ENCODE measurements at places on chromosomes 1 and 21.

DNA sequence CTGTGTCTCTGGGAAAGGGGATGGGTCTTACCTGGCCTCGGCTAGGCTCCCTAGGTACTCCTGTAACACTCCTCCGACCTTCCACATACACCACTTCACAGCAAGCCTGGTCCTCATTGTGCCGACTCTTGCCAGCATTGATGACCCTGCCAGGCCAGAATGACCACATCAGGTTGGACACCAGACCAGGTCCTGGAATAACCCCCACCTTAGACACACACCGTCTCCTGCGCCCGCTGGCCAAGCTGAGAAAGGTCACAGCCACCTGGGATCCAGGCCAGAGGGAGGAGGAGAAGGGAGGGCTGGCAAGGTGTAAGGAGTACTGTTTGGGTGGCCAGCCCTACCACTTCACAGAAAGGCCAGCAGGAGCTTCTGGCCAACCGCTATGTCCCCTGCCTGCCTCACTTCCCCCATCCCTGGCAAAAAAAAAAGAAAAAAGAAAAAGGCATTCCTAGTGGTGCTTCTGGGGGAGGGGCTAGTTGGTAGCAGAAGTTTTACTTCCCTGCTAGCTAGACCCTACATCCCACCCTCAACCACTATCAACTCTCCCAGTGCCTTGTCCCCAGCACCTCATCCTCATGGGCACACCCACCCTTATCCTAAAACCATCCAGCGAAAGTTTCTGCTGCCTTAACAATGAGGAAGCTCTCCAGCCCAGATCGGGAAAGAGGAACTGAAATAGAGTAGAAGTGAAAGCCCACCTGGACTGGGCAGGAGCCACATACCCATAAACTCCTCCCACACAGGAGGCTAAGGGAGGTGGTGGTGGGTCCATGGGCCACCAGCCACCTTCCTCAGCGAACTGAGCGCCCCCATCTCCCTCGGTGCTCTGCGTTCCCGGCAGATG, 1.4 kb downstream of the PPM1J start:
- DNase-seq, result no peak

- DNase-seq, result no peak
Measured at GRCh38 chr1:42730002-42730401, 10.0 kb downstream of the CLDN19 start.

DNA sequence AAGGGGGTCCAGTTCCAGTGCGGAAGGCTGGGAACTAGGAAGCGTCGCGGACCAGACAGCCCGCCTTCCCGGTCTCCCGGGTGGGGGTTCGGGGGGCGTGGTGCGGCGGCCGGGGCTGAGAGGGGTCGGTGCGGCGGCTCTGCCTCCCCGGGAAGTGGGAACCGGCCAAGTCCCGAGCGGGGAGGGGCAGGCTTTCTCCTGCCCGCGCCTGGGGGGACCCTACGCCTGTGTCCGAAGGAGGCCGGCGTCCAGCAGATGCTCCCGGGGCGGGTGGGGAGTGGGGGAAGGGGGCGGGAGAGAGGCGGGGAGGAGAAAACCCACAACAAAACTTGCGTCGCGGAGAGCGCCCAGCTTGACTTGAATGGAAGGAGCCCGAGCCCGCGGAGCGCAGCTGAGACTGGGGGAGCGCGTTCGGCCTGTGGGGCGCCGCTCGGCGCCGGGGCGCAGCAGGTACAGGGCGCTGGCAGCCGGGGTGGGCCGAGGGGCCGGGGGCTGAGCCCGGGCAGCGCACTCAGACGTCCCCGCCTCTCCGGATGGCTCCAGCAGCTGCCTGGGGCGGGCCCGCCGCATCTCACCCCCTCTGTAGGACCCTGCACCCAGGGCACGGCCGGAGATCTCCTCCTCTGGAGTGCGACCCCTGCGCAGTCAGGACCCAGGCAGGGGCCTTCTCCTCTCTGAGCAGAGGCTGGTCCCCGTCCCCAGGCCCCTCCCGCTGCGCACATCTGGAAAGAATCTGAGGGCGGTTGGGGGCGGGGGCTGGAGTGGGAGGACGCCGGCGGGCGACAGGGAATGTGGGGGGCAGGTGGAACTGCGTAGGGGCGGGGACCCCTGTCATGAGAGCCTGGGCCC, at the start of gene PODN:
TSS of gene PODN (plus strand) at position 355 of the 849 bp plus-strand sequence. CDS start 7,643 bp downstream, outside the sequence.
- DNase-seq, result peak; percentile 48

DNA sequence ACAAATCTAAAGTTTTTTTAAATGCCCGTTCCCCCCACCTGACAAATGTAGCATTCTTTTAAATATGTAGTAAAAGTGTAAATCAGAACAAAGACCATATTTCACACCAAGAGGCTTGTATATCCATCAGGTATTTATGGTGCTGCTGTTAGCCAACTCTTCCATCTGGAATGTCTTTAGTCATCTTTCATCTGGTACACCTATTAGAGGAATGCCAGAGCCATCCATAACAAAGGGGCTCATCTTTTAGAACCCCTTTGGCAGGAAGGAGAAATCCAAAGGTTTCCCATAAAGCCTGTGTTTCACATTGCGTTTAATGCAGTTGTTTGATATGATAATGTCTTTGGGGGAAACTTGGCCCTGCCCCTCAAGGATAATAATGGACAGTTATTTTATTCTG, 79.3 kb upstream of the C1orf87 start:
- no peak for DNase-seq

GRCh38 chr1:110262846-110263631, 52.9 kb downstream of the KCNC4 start:
- no peak for DNase-seq

Measured in AG10803 (cell line).